ENCODE measurements at places on chromosomes 3 and 15.

DNA sequence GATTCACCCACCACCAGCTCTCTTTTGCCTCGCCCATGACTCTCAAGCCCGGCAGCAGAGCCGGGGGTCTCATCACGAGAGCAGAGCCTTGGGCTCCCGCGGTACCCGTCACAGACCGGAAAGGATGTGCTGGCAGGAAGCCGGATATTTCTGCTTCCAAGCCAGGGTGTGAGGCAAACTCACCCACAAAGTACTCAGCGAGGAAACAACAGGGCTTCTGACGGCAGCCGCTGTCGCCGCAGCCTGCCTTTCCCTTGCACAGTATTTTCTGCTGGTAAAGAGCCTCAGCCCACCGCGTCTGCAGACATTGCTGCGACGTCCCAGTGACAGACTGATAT lies 119.9 kb downstream of the NSMCE3 start:
- no peak for DNase-seq

DNA sequence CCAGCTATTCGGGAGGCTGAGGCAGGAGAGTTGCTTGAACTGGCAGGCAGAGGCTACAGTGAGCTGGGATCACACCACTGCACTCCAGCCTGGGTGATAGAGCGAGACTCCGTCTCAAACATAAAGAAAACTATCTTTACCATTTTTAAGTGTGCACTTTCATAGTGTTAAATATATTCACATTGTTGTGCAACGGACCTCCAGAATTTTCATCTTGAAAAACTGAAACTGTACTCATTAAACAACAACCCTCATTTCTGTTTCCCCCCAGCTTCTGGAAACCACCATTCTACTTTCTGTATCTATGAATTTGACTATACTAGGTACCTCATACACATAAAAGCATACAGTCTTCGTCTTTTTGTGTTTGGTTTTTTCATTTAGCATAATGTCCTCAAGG lies 375.1 kb downstream of the SHQ1 start:
- DNase-seq, result no peak

DNA sequence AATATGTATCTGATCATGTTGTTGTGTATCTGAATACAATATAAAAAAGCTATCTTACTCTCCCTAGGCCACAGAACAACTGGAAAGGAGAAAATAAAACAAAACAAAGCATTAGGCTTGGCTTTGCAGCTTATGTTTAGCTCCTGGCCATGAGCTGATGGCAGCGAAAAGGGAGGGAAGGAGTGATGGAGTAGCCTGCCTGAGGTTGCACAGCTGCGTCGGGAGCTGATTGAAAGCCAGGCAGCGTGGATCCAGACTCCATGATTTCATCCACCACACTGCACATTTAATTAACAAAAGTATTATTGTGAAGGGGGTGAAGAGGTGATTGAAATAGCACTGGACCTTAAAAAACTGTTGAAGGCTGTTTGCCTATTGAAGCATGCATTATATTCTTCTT lies 212.2 kb downstream of the GABRG3 start:
- no peak for DNase-seq

DNA sequence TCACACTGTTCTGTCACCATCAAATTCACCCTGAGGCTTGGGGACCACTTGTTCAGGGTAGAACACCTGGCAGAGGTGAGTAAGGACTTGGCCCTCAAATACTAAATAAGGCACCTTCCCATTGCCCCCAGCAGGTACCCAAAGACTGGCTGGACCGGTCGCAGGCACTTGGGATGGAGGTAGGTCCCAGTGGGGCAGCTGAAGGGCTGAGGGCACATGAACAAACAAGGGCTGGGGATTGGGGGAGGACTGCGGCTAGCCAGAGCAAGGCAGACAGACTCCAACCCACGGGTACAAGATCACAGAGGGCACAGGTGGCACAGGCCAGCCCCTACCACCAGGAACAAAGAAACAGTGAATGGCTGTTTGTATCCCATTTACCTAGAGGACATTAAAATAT lies 1.9 kb downstream of the MRPS25 start:
- no peak for DNase-seq

DNA sequence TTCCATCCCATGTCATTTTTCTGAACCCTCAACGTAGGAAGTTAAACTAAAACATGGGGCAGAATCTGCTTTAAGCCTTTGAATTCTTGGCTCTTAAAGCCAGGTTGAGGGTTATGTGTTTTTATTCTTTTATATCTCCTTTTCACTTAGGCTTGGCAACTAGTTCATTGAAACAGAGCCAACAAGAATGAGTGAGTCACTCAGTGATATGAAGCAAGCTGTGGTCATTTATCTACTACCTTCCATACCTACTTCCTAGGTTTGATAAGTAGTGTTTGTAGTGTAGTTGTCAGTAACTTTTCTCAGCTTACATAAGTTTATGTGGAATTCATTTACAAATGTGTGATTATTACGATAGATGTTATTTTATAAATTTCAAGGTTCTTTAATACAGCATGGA lies 67.4 kb downstream of the SNRPN start:
- no peak for DNase-seq

DNA sequence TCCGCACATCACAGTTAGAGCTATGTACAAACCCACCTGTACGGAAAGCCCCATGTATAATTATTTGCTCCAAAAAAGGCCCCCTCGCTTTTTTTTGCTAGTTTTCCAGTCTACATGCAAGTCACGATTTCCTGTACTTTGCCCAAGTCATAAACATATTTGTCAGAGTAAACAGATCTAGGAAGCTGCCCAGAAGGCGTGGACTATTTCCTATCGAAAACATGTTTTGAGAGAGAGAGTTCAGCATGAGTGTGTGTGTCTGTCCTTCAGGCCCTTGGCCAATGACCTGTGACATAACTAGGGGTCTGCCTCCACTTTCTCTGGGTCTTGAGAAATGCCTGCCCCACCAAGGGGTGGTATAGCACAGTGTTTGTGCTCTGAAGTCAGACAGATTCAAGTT lies 72.7 kb upstream of the HACD2 start:
- DNase-seq, result no peak

DNA sequence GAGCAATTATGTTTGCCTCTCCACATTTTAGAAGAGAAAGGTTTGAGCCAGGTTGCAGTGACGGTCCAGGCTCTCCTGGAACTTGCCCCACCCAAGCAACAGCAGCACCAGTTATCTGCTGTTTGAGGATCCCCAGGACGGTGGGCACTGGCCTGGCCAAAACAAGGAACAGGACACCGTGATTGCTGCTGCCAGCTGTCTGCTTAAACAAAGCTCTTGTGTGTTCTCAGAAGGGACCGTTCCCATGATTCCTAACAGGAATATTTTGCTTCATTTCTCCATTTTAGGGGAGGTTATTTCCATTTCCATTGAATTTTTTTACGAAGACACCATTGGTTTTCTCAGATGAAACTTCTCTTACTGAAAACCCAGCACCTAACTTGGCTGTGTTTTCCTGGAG lies 66.4 kb upstream of the RPL35A start:
- no peak for DNase-seq

GRCh38 chr15:62964251-62964650 lies 78.3 kb upstream of the TPM1 start:
- no peak for DNase-seq

- DNase-seq, result no peak
Measured at GRCh38 chr3:142858043-142858442, 30.8 kb downstream of the PCOLCE2 start.

- no peak for DNase-seq
Measured at GRCh38 chr3:140386357-140387100, 291.3 kb upstream of the TRIM42 start.

GRCh38 chr15:45640616-45641015 lies 5.8 kb downstream of the SQOR start:
- DNase-seq, result no peak

DNA sequence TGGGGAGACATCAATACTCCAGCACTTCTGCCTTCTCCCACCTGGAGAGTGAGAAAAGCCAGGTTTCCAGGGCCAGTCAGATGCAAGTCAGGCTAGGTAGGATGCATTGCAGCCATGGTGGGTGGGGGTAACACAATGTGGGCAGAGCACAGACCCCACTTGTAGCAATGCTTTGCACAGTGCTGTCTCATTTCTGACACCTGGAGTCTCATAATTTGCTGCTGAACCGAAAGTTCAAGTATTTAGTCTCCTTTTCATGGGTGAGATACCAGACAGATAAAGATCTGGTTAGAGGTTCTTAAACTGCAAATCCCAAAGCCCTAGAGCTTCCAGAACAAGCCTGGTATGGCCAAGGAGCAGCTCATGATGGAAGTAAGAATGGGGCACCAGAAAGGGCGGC lies 880.3 kb upstream of the CFAP20DC start:
- no peak for DNase-seq

DNA sequence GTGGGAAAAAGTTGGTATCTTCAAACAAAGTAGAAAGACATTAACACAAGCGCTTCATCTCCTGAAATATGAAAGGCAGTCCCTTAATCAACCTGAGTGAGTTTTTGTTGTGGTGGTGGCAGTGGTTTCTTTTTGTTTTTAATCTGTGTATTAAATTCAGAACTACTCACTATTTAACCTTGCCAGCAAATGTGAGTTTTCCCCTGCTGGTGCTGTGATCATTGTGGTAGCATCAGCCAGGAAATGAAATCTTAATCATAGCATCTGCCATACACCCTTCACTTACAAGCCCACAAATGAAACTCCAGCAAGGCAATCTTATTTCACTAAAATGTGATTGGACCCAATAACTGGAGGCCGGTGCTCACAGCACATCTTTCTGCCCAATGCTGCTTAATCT lies 229.7 kb downstream of the SHOX2 start:
- DNase-seq, result no peak

GRCh38 chr3:61632568-61633175 lies 71.3 kb downstream of the PTPRG start:
- no peak for DNase-seq

DNA sequence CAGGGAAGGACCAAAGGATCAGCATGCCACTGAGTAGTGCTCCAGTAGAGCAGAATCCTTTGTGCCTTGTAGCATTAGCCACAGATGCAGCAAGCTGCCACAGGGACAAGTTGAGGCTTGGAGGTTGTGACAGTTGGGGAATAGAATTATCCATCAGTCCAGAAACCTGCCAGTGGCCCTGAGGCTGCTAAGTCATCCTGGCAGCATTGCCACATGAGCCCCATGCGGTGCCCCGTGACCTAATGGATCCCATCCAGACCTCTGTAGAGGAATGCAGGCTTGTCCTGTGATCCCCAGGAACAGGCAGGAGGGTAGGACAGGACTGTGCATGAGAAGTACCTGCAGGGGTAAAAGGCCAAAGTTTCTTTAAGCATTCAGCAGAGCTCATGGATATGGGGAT lies 51.7 kb downstream of the BOC start:
- no peak for DNase-seq

DNA sequence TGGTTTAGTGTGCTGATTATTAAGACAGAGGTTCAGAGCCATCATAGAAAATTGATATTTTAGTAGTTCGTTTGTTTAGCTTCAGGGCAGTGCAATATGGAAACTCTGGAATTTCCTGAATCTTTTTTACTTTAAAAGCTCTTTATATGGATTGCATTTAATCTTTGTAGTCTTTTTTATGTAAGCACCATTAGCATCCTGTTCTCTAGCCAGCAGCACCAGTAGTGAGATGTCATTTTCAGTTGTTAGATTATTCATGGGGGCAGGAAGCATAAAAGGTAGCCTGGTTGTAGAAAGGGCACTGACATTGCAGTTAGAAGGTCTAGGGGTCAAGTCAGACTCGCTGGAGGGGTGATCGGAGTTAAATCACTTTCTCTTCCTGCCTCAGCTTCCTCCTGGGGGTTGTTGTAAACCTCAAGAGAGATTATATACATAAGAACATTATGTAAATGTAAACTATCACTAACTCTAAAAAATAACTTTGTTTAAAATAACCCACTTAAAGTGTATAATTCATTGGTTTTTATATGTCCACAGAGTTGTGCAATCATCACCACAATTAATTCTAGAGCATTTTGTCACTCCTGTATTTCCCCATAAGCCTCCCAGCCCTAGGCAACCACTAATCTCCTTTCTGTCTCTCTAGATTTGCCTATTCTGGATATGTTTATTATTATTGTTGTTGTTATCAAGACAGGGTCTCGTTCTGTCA lies 31.4 kb upstream of the ITPKA start:
- DNase-seq, result no peak

DNA sequence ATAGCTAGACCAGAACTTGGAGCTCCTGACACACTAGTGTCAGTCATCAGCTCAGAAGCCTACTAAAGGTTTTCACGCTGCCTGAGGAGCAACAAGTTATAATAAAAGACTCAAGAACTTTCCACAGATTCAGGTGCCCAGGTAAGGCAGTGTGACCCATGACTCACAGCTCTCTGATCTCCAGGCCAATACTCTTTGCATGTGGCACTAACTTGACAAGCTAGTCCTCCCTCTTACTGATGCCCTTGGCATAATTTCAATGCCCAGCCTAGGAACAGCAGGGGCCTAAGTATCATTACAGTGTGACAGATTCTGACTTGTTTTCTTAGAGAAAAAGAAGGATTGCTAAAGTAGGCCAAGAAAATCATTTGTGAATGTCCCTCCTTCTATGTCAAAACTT lies 38.4 kb downstream of the MEIS2 start:
- no peak for DNase-seq

- no peak for DNase-seq
Measured at GRCh38 chr3:194313560-194314387, 37.4 kb downstream of the CPN2 start.

- DNase-seq, result no peak
Measured at GRCh38 chr3:153137626-153138025, 24.4 kb upstream of the RAP2B start.

DNA sequence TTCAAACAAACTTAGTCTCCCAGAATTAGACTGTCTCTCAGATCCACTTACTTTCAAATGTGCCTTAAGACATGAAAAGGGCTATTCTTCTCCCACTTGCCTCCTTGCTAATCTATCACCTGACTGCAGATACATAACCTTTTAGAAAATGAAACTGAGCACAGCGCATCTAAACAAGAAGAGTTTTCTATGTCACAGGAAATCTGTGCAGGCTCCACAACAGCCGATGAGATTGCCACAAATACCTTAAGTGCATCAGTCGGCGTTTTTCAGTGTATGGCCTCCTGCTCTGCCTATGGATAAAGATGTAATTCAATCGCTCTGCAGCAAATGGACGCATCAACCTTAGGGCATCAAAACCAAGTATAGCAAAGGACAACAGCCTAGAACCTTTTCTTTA lies 544.2 kb downstream of the FOXP1 start:
- DNase-seq, result no peak

DNA sequence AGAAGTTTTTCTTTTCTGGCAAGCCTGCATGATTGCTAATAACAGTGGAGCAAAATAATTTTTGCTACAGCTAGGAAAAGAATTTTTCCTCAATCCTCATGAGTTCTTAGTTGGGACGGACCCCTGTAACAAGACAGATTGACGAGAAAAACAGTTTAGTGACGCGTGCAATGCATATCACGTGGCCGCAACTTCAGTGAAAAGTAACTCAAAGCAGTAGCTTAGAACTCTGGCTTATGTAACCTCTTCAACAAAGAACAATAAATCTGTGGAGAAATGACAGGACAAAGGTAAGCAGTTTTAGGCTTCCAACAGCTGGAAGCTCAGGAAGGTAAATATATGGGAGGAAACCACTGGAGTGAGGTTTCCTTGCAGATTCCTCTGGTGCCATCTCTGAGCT lies 19.7 kb downstream of the FAM107A start:
- DNase-seq, result no peak

DNA sequence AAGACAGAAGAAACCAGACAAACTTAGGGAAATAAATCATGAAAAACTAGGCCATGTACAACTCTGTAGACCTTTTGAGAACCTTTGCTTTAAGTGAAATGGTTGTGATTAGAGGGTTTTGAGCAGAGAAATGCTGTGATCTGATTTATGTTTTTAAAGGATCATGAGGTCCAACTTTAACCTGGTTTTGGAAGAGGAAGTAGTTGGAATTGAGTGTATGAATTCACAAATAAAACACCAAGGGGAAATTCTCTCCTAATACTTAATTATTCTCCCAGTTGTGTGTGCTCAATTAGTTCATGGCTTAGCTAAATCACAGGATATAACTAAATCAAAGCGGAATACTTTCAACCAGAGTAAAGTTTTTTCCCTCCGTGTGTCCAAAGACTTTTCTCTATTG lies 45.5 kb upstream of the MCF2L2 start:
- DNase-seq, result no peak

Data from Peyer's patch (tissue), 4 donors.